CD4-positive, alpha-beta T cell treated with Interleukin-15 for 1 hour (primary cell): ENCODE measurements at places on chromosomes 6 and 20.

- DNase-seq: no peak
These were observed 143.6 kb upstream of the SALL4 start for GRCh38 chr20:51945881-51946280.

GRCh38 chr6:79467716-79468115 lies 69.5 kb downstream of the LCA5 start:
- no peak for DNase-seq

DNA sequence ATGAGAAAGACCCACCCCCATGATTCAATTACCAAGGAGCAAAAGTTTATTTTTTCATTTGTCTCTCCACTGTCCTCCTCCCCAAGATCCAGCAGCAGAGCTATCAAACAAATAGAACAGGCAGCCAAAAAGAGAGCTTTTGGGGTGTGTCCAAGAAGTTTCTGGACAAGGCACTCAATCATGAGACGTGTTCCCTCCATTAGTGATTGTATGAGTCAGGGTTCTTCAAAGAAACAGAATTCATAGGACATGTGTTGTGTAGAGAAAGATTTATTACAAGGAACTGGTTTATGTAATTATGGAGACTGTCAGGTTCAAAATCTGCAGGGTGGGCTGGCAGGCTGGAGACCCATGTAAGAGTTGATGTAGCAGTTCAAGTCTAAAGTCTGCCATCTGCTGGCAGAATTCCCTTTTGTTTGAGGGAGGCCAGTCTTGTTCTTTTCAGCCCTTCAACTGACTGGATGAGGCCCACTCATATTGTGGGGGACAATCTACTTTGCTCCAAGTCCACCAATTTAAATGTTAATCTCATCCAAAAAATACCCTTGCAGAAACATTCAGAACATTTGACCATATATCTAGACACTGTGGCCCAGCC lies 248.1 kb upstream of the OPRM1 start:
- no peak for DNase-seq

GRCh38 chr6:18269253-18269652 lies 4.9 kb upstream of the DEK start:
- DNase-seq: no peak

DNA sequence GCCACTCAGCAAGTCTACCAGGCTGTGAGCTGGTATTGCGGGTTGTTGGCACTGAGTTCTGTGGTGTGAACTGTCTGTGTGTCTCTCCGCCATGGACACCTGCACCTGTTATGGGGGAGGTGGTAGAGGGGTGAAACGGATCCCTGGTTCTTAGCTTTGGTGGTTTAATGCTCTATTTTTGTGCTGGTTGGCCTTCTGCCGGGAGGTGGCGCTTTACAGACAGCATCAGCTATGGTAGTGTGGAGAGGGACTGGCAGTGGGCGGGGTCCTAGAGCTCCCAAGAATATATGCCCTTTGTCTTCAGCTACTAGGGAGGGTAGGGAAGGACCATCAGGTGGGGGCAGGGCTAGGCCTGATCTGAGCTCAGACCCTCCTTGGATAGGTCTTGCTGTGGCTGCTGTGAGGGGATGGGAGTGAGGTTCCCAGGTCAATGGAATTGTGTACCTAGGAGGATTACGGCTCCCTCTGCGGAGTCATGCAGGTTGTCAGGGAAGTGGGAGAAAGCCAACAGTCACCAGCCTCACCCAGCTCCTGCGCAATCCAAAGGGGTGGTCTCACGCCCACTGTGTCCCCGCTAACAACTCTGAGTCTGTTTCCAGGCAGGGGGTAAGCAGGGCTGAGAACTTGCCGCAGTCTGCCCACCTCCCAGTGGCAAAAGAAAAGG lies 154.3 kb downstream of the CCDC170 start:
- no peak for DNase-seq

- no peak for DNase-seq
These were observed 25.3 kb upstream of the KIAA1586 start for GRCh38 chr6:57021086-57021720.

DNA sequence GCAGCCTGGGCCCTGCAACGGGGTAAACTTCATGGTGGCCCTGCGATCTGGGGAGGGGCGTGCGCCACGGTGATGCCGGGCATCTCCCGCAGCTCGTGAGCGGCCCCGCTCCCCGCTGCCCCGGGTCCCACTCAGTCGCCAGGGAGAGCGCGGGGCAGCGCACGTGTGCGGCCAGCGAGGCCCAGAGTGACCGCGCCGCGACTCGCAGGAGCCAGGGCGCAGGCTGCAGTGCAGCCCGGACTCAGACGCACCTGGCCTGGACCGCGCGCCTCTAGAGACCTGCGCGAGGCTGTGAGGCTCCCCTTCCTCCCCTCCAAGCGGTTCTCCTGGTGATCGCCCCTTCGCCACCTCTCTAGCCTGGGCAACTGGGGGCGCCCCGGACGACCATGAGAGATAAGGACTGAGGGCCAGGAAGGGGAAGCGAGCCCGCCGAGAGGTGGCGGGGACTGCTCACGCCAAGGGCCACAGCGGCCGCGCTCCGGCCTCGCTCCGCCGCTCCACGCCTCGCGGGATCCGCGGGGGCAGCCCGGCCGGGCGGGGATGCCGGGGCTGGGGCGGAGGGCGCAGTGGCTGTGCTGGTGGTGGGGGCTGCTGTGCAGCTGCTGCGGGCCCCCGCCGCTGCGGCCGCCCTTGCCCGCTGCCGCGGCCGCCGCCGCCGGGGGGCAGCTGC lies 652 bp downstream of the BMP6 start:
- no peak for DNase-seq

DNA sequence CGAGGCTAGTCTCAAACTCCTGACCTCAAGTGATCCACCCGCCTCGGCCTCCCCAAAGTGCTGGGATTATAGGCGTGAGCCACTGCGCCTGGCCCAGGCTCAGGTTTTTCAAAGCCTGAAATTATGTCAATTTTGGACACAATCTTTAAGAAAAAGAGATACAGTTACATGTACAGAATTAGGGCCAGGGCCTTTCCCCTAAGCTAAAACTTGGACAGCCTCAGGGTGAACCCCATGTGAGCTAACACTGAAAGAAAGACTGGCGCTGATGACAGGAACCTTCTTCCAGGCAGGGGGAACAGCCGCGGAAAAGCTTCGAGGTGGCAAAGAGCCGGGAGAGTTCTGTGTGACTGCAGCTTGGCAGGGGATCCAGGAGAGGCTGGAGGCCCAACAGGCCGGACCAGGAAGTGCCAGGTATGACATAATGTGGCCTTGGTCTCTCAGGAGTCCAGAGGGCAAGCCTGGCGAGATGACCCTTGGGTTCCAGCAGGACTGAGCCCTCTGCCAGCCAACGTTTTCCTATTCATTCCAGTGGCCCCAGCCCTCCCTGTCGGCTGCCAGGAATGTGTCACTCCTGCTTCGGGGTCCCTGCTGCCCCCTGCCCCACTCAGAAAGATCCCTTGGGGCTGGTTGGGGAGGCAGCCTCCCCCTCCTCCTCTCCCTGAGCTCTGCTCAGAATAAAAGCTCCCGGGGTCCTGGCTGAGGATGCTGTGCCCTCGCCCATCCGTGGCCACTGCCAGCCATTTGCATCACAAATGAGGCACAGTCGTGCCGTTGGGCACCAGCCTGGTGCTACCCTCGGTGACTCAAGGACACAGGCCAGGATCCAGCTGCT lies 37.3 kb downstream of the RBM38 start:
- no peak for DNase-seq

DNA sequence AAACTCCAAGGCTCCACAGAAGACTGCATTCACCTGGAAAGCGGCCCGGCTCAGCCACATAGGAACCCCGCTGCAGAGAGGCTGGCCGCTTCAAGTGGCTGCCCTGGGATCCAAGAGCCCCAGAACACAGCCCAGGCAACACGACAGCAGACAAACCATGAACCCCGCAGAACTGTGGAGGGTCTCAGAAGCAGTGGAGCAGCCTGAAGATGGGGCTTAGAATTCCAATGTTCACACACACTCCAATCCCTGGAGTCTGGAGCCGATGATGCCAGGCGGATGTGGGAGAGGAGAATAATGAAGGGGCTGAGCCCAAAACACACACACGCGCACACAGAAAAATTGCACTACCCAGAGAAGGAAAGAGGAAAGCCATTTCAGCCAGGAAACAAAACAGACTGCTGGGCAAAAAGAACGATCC lies 52.4 kb downstream of the NINL start:
- DNase-seq: no peak

DNA sequence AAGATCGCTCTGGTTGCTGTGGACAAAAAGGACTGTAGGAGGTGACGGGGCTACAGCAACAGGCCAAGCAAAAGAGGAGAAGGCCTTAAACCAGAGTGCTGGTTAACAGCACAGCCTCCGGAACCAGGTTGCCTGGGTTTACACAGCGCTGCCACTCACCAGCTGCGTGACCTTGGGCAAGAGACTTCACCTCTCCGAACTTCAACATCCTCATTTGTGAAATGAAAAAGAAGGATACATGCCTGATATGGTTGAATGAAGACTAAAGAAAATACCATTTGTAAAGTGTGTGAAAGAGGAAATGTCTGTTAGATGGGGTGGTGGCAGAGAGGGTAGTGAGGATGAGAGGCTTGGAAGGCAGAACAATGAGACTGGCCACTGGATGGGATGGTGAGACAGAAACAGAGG lies 44.9 kb downstream of the PREX1 start:
- DNase-seq: no peak

GRCh38 chr6:167569879-167570278 lies 245.0 kb downstream of the TTLL2 start:
- no peak for DNase-seq

GRCh38 chr6:26754212-26754611 lies 94.7 kb upstream of the ZNF322 start:
- no peak for DNase-seq

DNA sequence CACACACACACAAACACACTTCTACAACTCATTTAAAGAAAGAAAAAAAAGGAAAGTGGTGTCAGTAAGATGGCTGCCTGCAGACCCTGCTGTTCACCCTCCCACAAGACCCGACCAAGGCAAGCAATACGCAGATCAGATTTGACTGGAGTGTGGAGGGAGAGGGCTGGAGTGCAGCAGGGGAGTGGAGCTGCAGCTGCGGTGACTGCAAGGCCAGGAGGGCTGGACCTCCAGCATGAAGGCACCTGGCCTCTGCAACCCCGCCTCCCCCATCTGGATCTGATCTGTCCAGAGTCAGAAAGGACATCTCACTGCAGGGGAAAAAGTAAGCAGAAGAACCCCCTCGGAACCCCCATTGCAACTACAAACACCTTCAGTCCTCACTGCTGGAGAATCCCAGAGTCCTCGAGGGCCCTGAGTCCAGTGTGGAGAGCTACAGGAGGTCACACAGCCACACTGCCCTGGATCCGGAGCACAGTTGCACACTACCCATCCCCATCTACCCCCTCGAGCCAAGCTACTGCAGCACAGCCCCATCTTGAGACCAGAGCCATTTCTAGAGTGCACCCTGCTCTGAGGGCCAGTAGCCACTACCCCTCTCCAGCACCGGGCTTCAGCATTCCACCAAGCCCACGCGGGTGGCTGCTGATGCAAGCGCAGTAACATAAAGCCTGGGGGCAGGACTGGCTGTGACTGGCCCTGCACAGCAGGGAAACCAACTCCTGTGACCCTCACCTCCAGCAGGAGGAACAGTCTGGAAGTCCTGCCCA lies 41.9 kb upstream of the SRSF6 start:
- no peak for DNase-seq

DNA sequence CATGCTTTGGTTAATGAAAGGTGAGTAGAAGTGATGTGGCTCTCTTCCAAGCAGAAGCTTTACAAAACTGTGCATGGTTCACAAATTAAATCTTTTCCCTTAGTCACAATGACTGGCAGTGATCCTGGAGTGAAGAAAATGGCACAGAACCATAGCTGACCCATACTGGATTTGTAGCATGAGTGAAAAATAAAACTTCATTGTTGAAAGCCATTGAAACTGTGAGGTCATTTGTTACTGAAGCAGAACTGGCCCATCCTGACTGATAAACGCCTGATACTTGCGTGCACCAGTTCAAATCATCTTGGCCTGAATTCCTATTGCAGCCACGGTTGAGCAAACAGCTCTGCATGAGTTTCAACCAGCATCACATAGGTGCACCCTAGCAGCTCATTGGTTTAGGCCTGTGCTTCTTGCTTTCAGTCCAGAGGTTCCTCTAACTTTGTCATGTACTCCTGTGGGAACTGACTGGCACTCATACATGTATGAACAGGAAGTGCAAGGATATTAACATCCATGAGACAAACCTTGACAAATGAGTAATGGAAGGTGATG lies 40.5 kb downstream of the SAMD5 start:
- no peak for DNase-seq

DNA sequence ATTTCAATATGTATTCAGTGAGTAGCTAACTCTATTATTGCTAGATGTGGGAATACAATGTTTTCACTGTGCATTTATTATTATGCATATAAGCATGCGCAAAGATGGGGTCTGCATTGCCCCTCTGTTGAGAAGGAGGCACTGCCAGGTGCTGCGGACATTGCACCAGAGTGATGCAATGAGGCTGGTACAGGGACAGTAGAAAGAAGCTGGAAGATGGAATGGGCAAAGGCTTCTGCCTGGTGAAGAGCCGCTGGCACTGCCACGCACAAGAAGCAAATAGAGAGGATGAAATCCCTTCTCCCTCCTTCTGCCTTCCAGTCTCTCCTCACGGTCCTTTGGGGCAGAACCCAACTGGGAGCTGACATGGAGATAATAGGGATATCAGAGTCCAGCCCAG lies 154.5 kb upstream of the TNFAIP3 start:
- DNase-seq: no peak

DNA sequence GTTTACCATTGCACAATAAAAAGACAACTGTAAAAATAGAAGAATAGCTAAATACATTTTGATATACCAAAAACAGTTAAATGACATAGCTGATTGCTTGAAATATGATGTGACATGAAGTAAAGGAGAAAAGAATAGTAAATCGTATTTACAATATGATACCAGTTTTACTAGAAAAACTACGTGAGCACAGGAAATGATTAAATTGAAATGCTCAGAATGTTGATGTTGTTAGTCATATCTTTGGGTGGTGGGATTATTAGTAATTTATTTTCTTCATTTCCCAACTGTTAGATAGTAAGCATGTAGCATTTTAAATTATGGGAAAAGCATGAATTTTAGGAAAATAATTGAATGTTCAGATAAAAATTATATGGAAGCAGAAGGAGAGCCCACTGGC lies 268.3 kb upstream of the TAB2 start:
- no peak for DNase-seq

GRCh38 chr6:7285416-7285815 lies 27.6 kb downstream of the SSR1 start:
- no peak for DNase-seq

DNA sequence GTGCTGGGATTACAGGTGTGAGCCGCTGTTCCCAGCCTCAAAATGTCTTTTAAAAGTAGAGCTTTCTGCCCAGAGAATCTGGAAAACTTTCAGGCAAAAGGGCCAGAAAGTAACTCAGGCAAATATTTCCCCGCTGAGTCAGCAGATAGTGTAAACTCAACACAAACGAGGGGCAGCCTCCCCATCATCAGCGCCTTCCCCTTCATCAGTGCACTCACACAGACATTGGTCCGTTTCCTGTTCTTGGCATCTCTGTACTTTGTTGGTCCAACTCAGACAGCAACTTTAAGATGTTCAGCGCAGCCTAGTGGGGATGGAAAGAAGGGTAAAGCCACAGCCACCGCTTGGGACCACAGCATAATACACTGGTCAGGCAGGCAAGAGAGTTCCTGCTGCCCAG lies 69.5 kb downstream of the CSE1L start:
- no peak for DNase-seq

- no peak for DNase-seq
These were observed 21.9 kb downstream of the RIMS1 start for GRCh38 chr6:71908162-71908765.
